ENCODE measurements at places on chromosomes 11 and 22.

DNA sequence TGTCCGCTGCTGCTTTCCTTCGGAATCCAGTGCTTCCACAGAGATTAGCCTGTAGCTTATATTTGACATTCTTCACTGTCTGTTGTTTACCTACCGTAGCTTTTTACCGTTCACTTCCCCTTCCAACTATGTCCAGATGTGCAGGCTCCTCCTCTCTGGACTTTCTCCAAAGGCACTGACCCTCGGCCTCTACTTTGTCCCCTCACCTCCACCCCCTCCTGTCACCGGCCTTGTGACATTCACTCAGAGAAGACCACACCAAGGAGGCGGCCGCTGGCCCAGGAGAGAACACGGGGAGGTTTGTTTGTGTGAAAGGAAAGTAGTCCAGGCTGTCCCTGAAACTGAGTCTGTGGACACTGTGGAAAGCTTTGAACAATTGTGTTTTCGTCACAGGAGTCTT lies 15.4 kb upstream of the ST14 start:
- DNase-seq: no peak

GRCh38 chr11:27081056-27081455 lies 40.4 kb downstream of the BBOX1 start:
- no peak for DNase-seq

DNA sequence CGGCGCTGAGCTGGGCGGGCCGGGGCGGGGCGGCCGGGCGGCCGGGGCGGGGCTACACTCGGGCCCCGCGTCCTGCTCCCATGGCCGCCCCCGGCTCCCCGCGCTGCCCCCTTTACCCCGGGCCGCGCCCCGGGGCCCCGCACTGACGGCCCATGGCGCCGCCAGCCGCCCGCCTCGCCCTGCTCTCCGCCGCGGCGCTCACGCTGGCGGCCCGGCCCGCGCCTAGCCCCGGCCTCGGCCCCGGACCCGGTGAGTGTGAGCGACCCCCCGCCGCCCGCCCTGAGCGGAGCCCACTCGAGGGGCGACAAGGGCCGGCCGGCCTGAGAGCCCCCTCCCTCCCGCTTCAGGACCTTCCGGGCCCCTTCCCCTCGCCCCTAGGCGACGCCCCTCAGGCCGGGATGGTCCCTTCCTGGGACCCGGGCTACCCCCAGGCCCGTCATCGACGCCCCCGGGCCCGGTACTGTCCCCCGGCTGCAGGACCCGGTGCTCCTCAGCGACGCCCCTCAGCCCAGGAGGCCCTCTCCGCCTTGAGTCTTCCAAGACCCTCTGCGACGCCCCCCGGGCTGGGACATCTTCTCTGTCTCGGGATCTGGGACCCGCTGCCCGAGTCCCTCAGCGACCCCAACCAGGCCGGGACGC lies at the start of gene KREMEN1:
KREMEN1 (plus strand) TSS at position 57 of the 639 bp plus-strand sequence; CDS start at position 153, 96 bp downstream.
- DNase-seq: no peak

- DNase-seq: no peak
Measured at GRCh38 chr11:119550053-119550752, 127.2 kb upstream of the THY1 start.

GRCh38 chr11:129992161-129992944 lies 10.3 kb downstream of the PRDM10 start:
- no peak for DNase-seq

DNA sequence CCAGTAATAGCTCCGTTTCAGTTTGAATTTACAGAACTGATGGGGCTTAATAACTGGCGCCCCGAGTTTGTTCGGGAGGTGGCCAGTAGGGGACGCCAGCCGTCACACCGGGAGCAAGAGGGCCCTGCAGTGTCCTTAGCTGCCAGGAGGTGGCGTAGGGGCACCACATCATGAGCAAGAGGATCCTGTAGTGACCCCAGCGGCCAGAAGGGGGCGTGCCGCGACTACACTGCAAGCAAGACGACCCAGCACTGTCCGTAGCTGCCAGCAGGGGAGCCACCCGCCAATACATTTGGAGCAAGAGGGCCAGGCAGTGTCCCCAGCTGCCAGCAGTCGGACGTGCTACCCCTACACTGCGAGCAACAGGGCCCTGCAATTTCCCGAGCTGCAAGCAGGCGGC lies 663.7 kb upstream of the B3GAT1 start:
- no peak for DNase-seq

GRCh38 chr11:125280646-125281045 lies 116.1 kb downstream of the PKNOX2 start:
- DNase-seq: no peak

DNA sequence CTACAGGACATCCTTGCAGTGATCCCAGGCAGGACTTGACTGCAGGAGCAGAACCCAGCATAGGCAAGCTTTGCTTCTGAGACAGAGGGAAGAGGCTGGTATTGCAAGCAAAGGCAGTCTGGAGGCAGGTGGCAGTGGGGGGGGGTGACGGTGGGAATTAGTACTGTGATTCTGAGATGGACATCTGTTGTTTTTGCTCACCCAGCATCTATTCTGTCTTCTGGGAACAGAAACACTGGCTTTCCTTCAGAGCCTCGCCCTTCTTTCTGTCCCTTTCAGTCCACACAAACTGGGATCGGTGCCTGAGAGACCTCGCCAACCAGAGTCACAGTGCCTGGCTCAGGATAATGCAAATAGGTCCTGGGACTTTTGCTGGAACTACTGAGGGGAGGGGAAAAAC lies 31.2 kb upstream of the RASL10A start:
- DNase-seq: no peak

- no peak for DNase-seq
Measured at GRCh38 chr11:27754035-27755017, 54.1 kb upstream of the BDNF start.

- no peak for DNase-seq
Measured at GRCh38 chr11:66617155-66617834, 865 bp downstream of the RBM14 start.

- DNase-seq: no peak
Measured at GRCh38 chr11:105244160-105244825, 104.7 kb upstream of the CARD18 start.

DNA sequence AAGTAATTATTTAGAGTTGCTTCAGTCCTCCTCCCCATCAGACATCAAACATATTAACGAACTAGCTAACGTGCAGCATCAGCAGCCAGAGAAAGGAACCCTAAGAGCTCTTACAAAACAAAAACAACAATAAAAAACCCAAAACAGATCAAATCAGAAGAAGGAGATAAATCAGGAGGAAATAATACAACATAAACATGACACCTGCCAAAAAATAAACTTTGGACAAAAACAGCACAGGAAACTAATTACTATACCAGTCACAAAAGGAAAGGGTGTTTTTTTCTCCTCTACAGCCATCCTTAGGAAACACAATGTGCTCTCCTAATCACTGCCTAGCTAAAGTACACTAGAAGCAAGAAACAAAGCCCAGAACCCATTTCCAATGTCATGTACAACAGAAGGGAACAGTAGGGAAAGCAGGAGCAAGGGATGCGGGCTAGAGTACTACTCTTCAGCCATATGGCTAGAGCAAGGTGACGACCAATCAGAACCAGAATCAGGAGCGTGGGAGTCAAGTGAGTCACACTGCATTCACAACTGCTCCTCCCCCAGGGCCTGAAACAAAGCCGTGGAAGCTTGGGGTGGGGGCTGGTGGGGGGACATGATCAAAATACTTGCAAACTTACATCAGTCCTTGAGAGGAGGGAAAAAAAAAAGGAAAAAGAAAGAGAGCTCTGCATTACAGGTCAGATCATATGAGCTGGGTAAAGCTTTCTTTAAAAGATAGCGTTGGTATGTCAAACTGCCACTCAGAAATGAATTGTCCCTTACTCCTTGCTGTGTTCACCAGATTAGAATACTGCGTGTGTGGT lies 60.4 kb downstream of the LARGE2 start:
- DNase-seq: no peak

DNA sequence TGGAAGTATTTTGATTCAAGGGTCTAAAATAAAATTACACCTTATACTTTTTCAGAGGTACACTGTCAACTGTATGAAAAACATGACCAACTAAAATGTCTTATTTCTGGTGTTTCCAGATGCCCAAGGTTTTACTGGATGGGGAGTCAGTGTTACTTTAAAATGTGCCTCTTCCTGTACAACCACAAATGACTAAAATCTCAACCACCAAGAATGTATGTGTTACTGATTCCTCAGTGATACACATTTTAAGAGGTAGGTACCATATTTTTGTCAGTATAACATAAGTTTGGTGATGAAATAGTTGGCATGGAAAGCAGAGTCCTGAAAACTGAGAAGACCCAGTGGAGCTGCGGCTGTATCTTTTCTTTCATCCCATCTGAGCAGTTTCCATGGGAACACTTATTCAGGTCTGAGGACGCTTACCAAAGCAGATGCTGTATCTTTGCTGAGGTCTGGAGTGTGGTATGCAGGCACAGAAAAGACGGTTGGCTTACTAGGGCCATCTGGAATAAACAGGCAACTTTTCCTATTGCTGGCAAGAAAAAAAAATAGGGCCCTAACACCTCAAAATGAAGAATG lies 21.2 kb upstream of the TP53AIP1 start:
- no peak for DNase-seq

- DNase-seq: no peak
Measured at GRCh38 chr11:35981581-35981980, 37.7 kb downstream of the LDLRAD3 start.

DNA sequence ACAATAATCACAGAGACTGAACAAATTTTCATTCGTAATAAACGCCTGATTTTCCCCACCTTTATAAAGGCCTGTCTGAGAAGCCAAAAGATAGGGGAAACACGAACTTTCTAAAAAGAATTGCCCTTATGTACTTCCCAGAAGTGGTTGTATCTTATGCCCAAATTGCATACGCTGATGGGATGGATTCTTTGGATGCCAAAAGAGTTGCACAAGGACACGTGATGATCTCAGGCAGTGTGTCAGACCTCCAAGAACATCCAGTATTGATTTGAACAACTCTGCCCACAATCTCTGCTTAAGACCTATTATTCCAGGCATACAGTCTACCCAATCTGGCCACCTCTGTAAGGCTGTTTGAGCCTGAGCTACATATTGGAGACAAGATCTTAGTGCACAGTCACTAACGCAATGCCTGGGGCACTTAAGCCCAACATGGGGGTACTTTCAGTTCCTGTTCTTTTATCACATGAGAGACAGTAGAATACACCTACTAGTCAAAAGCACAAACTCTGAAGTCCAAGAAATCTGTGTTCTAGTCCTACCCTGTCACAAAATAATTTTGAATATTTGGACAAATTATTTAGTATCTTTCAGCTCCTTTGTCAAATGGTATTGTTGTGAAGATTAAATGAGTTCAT lies 38.9 kb downstream of the OR10A6 start:
- no peak for DNase-seq

DNA sequence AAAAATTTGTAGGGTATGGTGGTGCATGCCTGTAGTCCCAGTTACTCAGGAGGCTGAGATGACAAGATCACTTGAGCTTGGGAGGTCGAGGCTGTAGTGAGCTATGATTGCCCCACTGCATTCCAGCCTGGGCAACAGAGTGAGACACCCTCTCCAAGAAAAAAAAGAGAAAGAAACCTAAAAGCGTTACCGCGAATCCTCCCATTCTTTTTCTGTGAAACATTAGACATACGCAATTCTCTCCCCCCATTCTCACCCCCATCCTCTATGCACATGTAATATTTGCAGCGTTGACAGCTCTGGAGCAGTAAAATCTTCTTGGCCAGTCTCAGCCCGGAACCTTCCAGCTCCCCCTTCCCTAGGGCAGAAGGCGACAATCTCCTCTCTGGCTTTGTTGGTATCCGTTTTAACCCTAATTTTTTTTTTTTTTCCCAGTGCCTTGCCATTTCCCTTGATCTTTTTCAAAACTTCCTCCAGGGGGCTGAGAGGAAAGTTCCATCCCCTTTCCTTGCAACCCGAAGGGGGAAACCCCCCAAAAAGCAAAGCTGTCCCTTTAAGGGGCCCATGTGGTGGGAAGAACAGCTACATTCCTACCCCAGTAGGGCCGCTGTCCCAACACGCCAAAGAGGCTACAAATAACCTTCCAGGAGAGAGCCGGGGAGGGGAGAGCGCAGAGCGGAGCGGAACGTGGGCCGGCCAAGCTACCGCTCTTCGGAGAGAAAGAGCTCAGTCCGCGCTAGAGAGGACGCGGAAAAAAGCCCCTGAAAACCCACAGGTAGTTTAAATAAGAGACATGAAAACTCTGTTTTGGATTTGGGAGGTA lies 1.9 kb downstream of the LRP4 start:
- no peak for DNase-seq

DNA sequence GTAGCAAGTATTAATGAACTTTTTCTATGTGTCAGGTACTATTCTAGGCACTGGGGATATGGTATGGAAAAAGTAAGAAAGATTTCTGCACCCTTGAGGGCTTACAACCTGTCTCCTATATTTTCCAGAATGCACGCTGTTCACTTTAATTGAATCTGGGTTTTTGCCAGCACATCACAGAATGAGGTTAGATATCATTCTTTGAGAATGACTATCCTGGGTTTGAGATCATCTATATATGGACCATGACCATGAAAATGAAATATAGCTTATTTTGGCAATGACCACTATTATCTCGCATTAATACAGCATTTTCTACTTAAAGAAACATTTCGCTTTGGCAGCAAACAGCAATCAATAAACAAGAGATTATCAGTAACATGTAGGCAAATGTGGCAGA lies 46.9 kb downstream of the C11orf71 start:
- DNase-seq: no peak
